ENCODE measurements at places on chromosomes 11 and 22.
A peak's percentile ranks its signal among the peaks of the same experiment; 100 is the strongest.

DNA sequence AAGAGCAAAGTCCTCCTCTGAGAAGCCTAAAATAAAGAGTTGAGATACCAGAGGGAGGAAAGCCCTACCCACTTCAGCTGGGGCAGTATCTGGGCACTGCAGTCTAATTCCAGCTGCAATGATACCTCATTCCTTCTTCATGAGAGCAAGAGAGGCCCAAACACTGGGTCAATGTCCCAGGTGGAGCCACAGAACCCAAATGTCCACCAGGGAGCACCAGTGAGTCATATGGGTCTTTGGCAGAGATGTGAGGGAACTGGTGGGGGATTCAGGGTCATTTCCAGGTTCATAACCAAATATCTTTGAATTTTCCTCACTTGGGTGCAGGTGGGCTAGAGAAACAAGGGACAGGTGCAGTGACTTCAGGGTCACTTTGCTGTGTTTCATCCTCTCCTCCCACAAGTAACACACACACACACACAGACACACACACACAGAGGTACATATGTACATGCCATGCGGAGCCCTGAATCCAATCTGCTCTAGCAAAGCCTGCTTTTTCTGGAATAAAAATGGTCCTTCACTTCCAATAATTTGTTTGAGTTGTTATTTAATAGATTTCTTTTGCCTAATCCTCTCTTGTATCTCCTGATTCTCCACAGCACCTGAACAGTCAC is 585.4 kb downstream of the SOX6 start:
- DNase-seq: peak; percentile 47

GRCh38 chr11:46677991-46678740 is 22.3 kb downstream of the ARHGAP1 start:
- DNase-seq: no peak

DNA sequence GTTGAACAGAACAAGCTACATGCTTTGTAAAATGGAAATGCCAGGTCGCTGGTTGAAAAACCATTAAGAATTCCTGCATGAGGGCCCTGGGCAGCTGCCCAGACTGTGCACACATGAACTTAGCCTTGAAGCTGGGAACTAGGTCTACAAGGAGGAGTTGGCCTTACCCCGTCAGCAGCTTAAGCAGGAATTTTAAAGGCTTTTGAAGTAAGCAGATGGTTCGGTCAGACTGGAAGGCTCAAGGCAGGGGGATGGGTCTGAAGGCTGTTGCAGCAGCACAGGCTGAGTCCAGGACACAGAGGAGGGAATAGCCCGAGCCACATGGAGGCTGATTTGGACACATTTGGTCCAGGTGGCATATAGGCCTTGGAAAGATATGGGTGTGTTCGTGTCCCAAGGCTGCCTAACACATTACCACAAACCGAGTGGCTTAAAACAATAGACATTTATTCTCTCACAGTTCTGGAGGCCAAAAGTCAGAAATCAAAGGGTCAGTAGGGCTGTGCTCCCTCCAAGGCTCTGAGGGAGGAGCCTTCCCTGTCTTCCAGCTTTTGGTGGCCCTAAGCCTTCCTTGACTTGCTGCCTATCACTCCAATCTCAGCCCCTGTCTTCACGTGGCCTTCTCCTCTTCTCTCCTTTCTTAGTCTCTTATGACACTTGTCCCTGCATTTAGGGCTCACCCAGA is 11.6 kb downstream of the LIF start:
- DNase-seq: no peak

DNA sequence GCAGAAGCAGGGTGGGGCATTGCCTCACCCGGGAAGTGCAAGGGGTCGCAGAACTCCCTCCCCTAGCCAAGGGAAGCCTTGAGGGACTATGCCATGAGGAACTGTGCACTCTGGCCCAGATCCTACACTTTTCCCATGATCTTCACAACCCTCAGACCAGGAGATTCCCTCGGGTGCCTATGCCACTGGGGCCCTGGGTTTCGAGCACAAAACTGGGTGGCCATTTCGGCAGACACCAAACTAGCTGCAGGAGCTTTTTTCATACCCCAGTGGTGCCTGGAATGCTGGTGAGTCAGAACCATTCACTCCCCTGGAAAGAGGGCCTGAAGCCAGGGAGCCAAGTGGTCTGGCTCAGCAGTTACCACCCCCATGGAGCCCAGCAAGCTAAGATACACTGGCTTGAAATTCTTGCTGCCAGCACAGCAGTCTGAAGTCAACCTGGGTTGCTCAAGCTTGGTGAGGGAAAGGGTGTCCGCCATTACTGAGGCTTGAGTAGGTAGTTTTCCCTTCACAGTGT is 573.7 kb upstream of the ANO3 start:
- no peak for DNase-seq

DNA sequence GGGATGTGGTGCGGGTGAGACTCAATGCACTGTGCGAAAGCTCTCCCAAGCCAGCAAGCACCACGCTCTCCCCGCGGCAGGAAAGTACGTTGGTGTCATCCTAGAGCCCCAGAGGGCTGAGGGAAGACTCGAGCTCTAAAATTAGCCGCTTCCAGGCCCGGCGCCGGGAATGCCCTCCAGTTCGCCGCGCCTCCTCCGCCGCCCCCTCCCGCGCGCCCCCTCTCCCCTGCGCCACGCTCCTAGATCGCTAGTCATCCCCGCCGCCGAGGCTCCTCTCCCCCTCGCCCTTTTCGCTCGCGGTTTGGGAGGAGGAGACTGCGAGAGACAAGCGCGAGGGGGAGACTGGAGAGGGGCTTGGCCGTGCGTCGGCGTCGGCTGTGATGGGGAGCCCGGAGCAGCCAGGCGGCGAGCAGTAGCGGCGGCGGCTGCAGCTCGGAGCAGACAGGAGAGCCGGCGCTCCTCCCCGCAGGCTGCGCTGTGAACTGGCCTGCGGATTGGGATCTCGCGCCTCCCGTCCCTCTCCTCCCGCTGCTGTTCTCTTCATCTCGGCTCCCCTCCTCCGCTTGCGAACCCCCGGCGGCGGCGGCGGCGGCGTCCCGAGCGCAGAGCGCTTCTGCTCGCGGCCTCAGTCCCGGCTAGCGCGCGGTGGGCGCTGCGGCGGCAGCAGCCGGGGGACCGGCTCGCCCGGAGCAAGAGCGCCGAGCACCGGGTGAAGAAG is at the start of gene FAT3:
Gene FAT3 (plus strand): TSS at position 412 of the 718 bp plus-strand sequence. CDS start 127,295 bp downstream, outside the sequence.
- DNase-seq: peak; percentile 29
